ENCODE measurements at places on chromosomes 16 and 17.
A peak's percentile ranks its signal among the peaks of the same experiment; 100 is the strongest.

DNA sequence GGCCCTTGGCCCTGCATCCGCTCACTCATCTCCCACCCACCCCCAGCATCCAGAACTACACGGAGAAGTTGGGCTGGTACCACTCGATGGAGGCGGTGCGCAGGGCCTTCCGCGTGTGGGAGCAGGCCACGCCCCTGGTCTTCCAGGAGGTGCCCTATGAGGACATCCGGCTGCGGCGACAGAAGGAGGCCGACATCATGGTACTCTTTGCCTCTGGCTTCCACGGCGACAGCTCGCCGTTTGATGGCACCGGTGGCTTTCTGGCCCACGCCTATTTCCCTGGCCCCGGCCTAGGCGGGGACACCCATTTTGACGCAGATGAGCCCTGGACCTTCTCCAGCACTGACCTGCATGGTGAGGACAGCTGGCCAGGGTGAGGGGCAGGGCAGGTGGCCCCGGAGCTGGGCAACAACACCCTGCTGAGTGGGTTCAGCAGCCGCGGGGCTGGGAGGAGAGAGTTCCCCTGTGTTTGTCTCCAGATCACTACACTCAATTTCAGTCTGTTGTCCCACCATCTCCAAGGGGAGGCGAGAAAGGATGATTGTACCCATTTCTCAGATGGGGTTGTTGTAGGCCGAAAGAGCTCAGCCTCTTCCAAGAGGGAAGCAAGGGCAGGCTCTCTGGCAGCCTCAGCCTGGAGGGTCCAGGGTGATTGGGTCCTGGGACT is 14.4 kb downstream of the MMP15 start:
- no peak for DNase-seq

DNA sequence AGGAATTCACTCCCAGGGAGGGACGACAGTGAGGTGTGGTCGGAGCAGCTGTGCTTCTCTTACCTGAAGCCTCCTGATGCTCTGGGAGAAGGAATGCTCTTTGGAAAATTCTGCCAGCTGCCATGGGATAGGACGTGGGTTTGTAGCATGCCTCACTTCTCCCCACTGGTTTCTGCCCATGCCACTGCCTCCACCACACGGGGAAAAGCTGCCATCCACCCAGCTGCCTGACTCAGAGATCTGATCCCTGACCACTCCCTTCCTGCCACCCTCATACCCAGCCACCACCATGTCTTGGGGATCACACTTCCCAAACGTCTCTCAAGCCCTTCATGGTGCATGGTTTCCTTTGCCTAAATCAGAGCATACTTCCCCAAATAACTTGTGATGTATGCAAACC is 80.0 kb downstream of the CPPED1 start:
- DNase-seq, result no peak

DNA sequence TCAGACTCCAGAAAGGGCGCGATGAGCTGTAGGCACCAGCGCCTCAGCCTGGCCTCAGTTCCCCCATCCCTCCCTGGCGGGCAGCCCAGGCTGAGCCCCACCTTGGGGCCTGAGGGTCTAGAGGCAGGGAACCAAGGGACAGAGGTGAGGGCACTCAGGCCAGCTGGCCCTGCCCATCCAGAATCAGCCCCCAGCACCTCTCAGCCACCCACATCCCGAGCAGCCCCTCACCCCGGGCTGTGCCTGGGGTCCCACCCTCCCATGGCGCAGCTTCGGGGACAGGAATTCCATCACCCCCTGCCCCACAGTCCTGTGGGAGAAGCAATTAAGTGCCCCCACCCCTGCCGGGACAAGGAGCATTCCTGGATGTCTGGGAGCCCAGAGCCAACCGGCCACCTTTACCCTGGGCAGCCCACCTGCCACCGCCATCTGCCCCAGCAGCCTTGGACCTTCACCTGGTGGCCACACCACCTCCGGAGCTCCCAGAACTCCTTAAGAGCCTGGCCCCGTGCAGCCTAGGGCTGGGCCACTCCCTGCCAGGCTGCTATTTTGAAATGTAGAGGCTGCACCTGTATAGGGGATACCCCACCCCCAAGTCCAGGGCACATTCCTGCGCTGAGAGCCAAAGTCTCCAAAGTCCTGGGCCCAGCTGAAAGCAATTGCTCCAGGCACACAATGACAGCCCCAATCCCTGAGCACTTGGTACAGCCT is 33.7 kb upstream of the PVALEF start:
- DNase-seq, result no peak

- DNase-seq, result no peak
Measured at GRCh38 chr17:74282587-74283370, 8.7 kb downstream of the DNAI2 start.

DNA sequence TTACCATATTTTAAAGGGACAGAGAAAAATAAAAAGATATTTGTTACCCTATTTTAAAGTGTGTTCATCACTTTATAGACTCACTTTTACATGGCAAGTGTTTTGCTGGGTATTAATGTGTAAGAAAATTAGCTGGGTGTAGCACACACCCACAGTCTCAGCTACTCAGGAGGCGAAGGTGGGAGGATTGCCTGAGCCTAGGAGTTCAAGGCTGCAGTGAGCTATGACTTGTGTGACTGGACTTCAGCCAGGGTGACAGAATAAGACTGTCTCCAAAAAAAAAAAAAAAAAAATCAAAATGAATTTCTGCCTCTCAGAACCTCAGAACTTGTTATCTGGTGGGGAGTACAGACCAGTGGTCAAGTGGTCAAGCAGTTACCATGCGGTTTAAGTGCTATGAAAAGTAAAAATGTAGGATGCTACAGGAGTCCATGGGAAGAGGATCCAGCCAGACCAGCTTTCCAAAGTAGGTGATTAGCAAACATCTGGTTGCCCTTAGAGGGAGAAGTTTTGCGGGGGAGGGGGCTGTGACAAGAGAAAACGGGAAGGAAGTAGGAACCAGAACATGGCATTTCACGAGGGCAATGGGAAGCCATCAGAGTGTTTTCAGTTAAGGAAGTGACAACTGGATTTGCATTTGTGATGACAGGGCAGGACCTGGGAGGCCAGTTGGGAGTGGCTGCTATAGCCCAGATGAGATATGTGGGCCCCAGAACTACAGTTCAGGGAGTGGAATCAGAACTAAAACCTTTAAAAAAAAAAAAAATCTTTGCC is 13.9 kb downstream of the CNEP1R1 start:
- peak; percentile 49 for DNase-seq

- DNase-seq, result no peak
Measured at GRCh38 chr16:67563708-67564468, 1.6 kb downstream of the CTCF start.

DNA sequence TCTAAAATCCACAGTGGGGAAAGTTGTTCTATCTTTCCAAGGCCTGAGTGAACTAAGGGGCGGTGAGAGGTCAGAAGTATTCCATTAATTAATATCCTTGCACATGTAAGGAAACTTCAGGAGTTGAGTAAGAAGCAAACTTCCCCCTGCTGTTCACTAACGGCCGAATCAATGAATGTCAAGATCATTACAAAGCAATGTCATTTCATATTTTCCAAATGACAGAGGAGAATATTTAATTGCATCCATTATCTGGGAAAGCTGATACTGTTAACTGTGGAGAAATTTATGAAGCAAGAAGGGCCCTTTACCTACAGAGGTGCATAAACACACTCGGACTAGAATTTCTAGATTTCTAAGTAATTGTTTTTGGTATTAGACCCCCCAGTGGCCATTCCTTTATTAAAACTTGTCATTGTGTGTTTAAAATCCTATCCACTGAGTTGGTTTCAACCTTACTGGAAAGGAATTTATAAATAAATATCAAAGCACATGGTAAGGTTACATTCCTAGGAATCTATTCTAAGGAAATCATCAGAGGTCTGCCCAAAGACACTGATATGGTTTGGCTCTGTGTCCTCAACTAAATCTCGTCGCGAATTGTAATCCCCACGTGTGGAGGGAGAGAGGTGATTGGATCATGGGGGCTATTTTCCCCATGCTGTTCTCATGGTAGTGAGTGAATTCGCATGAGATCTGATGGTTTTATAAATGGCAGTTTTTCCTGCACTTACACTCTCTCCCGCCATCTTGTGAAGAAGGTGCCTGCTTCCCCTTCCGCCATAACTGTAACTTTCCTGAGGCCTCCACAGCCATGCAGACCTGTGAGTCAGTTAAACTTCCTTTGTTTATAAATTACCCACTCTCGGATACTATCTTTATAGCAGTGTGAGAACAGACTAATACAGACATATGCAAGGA is 20.4 kb upstream of the SMURF2 start:
- DNase-seq, result no peak

- DNase-seq, result no peak
Measured at GRCh38 chr16:80158766-80159165, 382.0 kb upstream of the DYNLRB2 start.

DNA sequence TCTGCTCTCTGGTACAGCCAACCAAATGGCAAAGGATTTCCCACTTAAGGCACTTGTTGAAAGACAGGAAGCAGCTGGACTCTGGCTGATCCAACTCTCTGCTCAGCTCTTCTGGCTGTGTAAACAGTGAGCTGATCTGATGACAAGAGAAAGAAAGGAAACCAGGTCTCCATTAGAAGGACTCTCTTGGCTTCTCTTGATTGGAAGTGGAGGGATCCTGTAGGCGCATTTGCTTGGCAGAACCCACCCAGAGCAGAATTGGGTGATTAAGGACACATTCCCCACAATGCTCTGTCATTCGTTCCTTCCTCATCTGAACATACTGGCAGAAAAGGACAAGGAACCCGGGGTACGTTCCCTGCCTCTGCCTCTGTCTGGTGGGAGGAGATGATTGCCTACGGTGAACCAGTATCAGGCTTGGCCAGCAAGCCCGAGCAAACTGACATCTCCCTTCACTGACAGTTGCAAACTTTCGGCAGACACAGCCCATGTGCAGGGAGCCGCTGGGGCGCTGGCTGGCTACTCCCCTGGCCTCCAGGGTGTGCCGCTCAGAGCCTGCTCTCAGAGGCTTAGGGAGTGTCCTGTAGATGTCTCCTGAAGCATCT is 29.1 kb downstream of the LDHD start:
- peak; percentile 34 for DNase-seq

- DNase-seq, result no peak
Measured at GRCh38 chr16:17067882-17068281, 402.9 kb downstream of the XYLT1 start.

DNA sequence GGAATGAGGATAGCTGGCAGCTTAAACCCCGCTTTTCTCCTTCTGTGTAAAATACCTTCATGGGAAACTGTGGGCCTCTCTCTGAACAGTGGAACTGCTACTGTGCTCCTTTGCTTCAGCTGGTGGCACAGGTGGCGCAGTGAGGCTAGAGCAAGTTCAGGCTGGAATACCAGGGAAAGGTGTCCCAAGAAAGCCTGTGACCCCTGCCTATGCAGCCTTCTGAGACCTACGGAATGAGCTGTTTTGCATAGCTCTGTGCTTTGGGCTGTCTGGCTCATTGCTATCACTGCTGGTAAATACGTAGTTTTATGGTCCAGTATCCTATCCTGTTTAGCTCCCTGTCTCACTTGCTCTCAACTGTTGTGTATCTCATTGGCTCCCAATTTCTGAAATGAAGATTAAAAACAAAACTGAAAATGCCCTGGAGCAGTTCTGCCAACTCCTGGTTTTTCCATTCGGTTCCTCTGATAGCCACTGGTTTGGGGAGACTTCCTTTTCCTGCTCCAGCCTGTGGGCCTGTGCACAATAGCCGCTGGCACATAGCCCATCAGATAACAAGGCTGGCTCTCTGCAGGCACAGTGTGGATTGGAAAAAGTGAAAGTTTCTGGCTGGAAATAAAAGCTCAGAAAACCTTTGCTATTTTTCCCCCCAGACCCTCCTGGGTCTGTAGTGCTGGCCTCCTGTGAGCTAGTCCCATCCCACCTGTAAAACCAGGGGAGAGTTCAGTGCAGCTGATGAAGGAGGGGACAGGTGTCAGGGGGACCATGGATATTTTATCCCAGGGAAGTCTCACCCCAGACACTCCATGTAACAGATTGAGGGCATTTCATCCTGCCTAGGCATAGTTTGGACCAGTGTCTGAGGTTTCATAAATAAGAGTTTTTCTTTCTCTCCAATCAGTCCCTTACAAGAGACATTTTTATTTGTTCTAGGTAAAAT is 24.0 kb downstream of the LIMD2 start:
- DNase-seq, result peak; percentile 26

DNA sequence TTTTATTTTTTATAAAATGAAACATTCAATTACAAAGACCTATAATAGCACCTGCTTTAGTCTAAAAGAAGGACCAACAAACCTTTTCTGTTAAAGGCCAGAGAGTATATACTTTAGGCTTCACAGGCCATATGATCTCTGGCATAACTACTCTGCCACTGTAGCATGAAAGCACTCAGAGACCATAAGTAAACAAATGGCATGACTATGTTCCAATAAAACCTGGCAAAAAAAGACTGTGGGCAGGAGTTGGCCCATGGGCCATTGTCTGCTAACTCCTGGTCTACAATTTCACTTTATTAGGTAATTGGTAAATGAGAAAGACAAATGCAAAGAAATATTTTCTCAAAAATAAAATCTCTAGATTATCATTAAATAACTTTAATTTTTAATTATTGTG is 14.9 kb downstream of the CEP112 start:
- DNase-seq, result no peak

DNA sequence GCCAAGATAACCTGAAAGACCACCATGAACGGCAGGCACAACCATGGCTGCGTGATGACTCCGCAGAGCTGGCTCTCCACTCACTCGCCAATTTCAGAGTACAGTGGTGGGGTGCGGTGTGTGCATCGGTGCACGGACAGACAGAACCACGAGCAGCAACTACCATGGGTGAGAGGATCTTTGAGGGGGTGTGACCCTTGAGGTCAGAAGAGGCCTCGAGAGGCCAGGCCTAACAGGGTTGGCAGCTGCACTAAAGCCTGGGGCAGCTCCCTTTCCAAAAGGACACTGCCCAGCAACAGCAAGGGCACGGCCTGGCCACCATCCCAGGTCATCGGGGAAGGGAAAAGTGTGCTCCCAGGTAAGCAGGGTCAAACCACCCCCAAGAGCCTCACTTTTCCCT is 1.9 kb upstream of the ECI1 start:
- DNase-seq, result no peak

DNA sequence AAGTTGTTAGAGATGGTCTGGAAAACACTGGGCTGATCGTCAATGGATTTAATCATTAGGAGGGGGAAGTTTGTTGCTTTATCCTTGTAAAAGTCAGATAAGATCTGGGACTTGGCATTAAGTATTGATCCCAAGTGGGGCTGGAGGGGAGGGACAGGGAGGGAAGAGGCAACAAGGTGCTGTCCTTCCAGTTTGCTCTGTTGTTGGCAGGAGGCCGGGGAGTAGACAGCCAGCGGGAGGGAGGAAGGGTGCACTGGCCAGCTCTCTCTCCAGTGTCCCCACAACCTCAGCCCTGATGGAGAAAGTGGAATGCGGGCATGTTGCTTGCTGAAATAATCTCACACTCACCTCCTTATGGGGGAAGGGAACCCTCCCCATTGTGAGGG is 210.2 kb downstream of the CCDC182 start:
- DNase-seq, result no peak

DNA sequence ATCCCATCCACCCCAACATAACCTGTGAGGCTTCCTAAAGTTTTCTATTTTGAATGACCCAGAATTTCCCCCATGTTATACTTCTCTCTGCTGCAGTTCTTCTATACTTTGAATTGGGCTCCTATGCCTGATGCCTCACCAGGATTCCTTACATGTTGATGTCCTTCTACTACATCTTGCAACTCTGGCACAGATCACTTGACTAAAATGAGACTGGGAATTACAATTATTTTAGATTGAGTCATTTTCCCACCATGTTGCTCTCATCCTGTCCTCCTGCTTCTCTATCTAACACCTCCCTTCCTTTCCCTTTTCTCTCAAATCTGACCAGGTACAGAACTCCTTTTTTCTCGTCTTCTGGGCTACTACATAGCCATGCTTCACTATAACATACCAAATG is 314.0 kb upstream of the KCNJ16 start:
- no peak for DNase-seq

Measured in GDM1 (cell line).